ENCODE measurements at places on chromosomes 11 and 22.
A peak's percentile ranks its signal among the peaks of the same experiment; 100 is the strongest.

- no peak for DNase-seq
Measured at GRCh38 chr11:109034339-109034696, 369.4 kb downstream of the DDX10 start.

DNA sequence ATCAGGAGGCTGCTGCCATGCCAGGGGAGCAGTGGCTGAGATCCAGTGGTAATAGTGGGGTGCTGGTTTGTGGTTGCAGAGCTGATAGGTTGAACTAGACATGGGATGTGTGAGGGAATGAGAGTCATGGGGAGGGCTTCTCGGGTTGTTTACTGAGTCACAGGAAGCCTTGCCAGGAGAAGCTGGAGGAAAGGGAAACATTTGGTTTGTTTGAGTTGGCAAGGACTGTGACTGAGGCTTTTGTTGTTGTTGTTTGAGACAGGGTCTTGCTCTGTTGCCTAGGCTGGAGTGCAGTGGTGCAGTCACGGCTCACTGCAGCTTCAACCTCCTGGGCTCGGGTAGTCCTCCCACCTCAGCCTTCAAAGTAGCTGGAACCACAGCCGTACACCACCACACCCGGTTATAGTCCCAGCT is 49.3 kb downstream of the CABIN1 start:
- DNase-seq, result no peak

DNA sequence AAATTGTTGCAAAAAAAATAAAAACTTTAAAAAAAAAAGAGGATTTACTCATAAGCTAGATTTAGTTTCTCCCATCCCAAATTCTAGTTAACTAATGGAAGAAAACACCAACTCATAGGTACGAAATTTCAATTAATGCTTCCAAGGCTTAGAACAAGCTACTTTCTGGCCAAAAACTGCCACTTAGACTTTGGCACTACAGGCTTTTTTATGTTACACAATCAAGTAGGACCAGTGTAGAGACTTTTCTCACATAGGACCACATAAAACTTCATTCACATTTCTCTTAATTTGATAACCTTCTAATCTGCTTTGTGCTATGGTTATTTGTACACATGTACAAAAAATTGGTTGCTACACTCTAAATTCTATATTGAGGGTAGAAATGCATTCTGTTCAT is 3.1 kb downstream of the ST13 start:
- DNase-seq, result no peak

- DNase-seq, result no peak
Measured at GRCh38 chr11:130102301-130103249, 32.9 kb downstream of the APLP2 start.

DNA sequence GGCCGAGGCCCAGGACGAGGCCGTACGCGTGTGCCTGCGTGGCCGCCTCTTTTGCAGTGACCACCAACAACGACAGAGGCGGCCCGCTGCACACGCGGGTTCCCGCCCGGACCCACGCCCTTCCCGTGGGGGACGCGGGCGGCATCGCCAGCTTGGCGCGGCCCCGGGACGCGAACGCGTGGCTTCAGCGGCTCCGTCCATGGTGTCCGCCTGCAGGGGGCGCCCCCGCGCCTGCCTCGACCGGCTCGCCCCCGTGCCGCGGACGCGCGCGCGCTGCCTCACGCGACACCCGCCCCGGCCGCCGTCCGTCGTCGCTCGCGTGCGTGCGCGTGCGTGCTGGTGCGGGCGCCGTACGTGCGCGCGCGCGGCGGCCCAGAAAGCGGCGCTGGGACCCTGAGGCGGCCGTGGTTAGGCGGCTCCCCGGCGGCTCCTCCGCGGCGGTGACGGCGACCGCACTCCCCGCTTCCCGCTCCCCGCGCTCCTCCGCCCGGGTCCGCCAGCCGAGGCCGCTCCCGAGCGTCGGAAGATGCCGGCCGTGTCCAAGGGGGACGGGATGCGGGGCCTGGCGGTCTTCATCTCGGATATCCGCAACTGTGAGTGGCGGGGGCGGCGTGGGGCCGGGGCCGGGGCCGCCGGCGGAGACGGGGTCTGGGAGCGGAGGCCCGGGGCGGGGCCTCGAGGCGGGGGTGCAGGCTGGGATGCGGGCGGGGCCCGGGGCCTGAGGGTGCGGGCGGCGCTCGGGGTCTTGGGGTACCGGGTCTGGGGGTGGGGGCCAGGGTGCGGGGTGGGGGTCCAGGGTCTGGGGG is at the start of gene AP2A2:
AP2A2 (plus strand) TSS at position 375 of the 806 bp plus-strand sequence; CDS start at position 527, 152 bp downstream.
- DNase-seq, result peak; percentile 91

GRCh38 chr11:89021339-89021738 is 44.4 kb downstream of the GRM5 start:
- DNase-seq, result no peak

GRCh38 chr22:28187612-28188011 is 268.6 kb upstream of the PITPNB start:
- DNase-seq, result no peak

DNA sequence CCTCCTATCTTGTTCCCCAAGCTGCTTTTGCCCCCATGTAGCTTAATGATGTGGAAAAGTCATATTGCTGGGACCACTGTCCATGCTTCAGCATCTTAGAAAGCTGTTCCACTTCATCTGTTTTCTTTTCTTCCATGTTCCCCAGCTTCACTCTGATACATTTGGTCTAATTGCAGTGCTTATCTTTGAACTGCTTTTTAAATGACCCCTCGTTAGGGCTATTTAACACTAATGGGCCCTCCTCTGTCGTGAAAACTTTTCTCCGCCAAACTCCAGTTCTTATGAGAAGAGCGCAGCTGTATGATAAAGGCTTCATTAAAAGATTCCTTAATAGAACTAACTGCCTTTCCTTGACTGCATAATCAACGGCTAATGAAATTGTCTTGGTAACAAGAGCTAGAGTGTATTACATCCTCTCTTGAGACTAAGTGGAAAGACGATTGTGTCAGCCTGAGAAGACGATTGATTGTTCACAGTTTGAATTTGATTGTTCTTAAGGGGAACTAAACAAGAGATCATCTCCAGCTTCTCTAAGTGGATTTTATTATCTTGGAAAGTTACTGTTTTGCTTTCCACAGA is 165.0 kb upstream of the MTNR1B start:
- no peak for DNase-seq

GRCh38 chr22:24875862-24876506 is 70.0 kb downstream of the SGSM1 start:
- no peak for DNase-seq

- no peak for DNase-seq
Measured at GRCh38 chr22:45357490-45357889, 47.8 kb downstream of the FAM118A start.

DNA sequence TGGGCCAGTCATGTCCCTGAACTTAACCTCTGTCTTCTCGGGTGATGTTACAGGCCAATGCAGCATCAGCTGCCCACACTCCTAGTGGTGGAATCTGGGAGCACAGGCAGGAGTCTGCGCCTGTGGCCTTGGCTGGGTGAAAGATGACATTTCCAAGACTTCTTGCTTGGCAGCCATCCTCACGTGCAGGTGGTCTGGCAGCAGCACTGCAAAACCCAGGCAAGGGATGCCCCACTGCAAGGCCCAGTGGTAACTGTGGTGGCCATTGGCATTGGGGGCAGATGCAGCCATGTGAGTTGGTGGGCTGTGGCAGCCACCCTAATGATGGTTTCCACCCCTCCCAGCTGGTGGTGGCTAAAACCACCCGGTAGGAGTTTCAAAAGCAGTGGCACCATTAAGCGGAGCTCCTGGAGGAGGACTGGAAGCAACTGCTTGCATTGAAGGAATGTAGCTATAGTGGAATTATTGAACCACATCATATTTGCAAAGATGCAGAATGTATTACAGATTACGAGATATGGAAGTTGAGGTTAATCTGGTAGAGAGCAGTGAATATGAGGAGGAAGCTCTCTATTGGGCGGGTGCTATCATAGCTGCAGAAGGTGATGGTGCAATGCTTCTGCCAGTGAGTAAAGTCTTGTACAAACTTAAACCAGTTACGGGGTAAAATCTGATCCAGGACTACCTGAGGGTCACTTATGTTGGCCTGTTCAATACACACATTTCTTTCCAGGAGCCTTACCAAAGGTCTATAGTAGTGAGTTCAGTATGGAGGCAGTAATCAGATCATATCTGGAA is 120.7 kb upstream of the TOP3B start:
- DNase-seq, result no peak

DNA sequence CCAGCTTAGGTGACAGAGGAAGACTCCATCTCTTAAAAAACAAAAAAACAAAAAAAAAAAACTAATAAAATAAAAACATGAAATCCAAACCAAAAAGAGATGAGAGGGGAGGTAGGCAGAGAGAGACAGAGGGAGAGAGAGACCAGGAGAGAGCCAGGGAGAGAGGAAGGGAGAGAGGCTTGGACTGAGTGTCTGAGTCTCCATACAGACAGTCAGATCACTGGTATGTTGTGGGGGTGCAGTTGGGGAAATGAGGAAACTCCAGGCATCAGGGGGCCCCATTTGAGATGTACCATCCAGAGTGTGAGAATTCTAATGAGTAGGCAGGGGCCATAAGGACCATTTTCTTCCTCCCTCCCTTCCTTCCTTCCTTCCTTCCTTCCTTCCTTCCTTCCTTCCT is 53.1 kb upstream of the SEPTIN5 start:
- DNase-seq, result no peak

- no peak for DNase-seq
Measured at GRCh38 chr11:11163669-11164333, 189.2 kb downstream of the CSNK2A3 start.

GRCh38 chr22:48605856-48606481 is 1221.7 kb downstream of the BRD1 start:
- DNase-seq, result no peak

DNA sequence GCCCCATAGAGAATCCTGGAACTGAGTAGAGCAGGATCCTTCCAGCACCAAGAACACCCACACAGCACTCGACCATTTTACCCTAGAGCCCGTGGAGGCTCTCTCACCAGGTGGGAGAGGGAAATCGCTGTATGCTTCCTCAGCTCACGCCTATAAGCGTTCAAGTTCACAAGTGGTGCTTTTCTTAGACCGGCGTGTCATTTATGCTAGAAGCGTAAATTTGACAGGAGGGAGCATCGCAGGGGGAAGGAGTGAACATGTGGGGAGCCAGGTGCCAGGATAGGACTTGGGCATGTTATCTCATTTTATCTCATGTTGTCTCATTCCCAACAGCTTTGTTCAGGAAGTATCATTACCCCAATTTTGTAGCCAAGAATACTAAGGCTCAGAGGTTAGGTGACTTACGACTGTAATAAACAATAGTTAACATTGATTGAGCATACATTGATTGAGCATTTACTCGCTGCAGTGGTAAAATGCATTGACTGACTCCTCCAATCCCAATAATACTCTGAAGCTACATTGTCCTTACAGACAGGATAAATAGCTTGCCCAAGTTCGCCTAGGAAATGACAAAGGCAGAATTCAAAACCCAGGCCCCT is 19.1 kb upstream of the TP53I11 start:
- DNase-seq, result no peak

DNA sequence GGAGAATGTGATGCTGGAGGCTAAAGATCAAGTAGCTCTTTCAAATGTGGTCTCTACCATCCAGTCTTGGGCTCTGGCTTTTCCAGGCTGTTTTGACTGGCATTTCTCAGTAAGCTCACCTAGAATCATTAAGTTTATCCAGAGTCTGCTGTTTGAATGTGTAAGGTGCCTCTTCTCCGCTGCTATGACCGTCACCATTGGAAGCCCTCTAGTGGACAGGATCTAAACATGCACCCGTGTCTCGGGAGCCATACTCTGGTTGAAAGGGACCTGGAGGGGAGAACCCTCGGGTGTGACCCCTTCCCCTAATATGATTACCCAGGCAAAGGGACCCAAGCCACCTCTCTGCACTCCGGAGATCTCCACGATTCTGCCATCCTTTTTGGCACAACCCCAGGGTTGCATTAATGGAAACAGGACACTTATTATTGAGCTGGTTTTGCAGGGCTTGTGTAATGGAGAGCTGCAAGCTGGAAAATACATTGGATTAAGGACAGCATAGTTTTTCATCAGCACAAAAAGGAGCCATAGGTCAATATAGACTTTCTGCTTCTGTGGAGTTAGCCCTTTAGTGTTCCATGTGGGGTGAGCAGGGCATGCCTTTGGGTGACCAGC is 191.0 kb upstream of the LARGE1 start:
- DNase-seq, result no peak

GRCh38 chr11:71971680-71972079 is 27.0 kb upstream of the IL18BP start:
- no peak for DNase-seq

DNA sequence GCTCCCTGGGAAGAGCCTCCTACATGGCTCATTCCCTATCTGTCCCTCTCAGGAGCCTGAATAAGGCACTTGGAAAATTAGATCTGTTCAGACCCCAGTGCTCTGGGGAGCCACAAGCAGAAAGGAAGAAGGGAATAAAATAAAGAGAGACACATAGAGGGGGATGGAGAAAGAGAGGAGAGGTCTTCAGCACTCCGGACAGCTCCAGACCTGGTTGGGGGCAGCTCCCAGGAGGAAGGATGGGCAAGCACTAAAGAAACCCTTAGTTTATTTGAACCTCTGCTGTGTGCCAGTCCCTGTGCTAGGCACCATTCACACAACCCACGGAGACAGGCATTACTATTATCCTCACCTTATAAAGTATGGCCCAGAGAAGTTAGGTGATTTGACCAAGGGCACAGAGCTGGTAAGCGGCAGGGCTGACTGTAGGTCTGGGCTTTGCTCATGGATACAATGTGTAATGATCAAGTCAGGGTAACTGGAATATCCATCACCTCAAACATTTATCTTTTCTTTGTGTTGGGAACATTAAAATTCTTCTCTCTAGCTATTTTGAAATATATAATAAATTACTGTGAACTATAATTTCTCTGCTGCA is 53.7 kb upstream of the LRRC32 start:
- DNase-seq, result no peak

- no peak for DNase-seq
Measured at GRCh38 chr11:75524665-75525432, 892 bp downstream of the GDPD5 start.

DNA sequence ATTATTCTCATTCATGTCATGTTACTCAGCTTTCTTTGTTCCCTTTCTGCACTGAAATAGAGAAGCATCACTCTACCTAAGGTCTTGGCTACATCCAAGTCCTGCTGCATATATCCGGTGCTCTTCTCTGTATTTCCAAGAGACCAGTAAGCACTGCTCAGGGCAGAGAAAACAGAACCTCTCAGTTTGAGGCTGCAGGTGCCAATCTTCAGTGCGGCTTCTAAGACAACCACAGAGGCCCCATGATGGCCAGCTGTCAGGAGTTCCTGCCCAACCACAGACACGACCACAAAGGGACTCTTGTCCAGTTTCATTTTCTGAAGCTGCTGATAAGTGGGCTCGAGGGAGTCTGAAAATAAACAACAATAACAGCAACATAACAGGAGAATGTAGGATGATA is 378.4 kb upstream of the PITPNB start:
- DNase-seq, result no peak

DNA sequence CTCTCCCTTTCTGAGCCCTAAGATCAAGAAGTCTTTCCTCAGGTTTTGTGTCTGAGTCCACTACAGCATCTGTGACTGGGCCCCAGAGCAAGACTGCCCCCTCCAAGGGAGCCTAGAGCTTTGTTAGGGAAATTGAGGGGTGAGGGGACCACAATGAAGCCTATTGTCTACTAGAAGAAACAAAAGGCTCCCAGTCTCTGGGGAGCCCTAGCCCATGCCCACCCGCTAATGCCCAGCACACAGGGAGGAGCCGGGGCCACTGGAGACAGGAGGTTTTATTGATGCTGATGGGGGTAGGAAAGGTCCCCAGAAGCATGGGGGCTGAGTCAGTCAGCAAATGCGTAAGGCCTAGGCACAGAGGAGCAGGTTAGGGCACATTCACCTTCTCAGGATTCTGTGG is 14.0 kb downstream of the RHOG start:
- DNase-seq, result no peak

- no peak for DNase-seq
Measured at GRCh38 chr11:43557553-43558110, 122.9 kb upstream of the HSD17B12 start.

Data from stimulated activated CD4-positive, alpha-beta T cell treated with anti-CD3 and anti-CD28 coated beads, TNF-alpha, amount 100 ng/mL, for 4 hours (primary cell).